ENCODE measurements at places on chromosomes 1 and 21.

GRCh38 chr1:116287341-116288200 is 85.5 kb upstream of the ATP1A1 start:
- no peak for DNase-seq

- no peak for DNase-seq
These were observed 349.0 kb downstream of the SIPA1L2 start for GRCh38 chr1:232280910-232281309.

DNA sequence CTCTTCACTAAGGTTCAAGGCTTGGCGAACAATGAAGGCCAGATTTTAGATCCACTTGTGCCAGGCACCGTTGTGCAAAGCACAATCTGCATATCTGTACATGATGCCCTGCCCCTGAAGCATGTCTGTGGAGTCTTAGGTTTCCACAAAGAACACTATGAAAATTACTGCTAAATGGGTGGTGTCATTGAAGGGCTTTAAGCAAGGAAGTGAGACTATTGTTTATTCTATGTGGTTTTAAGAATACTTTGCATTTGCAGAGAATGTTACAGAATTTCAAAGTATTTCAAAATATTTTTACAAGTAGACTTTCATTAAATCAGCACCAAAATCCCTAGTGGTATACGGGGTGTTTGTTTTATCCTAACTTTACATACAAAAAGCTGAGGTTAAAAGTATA is 8.8 kb downstream of the TSEN15 start:
- DNase-seq: no peak

DNA sequence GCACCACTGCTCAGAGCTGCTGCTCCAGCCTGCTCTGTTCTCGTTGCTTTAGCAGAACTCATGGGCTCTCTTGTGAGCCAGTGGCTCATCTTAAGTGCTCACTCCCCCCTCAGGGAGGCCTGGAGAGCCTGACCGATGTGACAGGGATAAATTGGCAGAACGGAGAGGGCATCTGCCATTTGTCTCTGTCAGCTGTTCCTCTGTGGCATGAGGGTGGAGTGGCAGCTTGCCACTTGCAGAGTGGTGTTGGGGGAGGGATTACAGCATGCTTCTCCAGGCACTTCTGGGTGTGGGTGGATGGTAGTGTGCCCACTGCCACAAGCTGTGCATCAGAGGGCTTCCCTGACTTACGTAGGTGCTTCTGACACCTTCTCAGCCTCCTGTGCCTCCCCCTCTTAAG is 229.5 kb downstream of the PAPPA2 start:
- no peak for DNase-seq

- no peak for DNase-seq
These were observed at the start of gene ALX3 for GRCh38 chr1:110070671-110071242. Gene ALX3, minus strand, starts transcription at chr1:110070672. Its CDS starts 60 bp downstream, at chr1:110070612.

DNA sequence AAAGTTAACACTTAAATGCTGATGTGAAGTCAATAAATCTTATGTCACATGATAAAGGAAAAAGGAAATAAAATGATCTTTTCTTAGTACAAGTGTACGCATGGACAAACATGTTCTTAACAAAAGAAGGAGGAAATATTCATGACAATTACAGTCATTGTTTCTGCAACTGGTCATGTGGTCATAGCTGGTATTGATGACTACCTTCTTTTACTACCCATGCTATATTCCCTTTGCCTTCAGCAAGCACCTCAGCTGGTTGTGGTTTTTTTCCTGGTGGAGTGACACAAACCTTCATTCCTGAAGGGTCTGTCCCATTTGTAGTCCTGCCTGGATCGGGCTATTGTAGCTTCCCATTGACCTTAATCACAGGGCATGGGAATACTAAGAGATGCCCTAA is 23.4 kb upstream of the TSHB start:
- no peak for DNase-seq

Data from activated CD4-positive, alpha-beta T cell treated with anti-CD3 and anti-CD28 coated beads for 1 hour (primary cell).